ENCODE measurements at places on chromosomes 2 and 18. TPM values are rescaled to one million over a fixed set of nuclear protein-coding genes. Genes with fewer than 3 reads are reported as not detected.

Gene RESP18
- not detected for total RNA-seq

Gene CDH19
- total RNA-seq: 12.1 TPM

Gene ST6GAL2
- total RNA-seq: 0.12 TPM

Gene UGT1A10
- total RNA-seq: not detected

Gene C2orf69
- 7.5 TPM for total RNA-seq

DNA sequence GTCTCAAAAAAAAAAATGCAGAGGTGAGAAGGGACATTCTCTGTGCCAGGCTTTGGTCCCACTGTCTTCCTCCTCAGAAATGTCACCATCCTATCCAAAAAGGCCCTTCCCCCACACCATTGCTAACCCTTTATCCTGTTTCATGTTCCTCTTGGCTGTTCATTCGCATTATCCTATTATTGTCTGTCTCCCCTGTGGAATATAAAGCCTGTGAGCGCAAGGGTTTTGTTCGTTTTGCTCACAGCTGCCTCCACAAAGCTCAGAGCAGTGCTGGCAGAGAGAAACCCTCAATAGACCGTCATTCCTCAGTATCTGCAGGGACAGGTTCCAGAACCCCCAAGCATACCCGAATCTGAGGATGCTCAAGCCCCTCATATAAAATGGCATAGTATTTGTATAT is 91.8 kb downstream of the LOXHD1 start:
- DNase-seq: no peak

GRCh38 chr18:70074116-70074515 is 126.4 kb upstream of the CD226 start:
- DNase-seq: no peak

DNA sequence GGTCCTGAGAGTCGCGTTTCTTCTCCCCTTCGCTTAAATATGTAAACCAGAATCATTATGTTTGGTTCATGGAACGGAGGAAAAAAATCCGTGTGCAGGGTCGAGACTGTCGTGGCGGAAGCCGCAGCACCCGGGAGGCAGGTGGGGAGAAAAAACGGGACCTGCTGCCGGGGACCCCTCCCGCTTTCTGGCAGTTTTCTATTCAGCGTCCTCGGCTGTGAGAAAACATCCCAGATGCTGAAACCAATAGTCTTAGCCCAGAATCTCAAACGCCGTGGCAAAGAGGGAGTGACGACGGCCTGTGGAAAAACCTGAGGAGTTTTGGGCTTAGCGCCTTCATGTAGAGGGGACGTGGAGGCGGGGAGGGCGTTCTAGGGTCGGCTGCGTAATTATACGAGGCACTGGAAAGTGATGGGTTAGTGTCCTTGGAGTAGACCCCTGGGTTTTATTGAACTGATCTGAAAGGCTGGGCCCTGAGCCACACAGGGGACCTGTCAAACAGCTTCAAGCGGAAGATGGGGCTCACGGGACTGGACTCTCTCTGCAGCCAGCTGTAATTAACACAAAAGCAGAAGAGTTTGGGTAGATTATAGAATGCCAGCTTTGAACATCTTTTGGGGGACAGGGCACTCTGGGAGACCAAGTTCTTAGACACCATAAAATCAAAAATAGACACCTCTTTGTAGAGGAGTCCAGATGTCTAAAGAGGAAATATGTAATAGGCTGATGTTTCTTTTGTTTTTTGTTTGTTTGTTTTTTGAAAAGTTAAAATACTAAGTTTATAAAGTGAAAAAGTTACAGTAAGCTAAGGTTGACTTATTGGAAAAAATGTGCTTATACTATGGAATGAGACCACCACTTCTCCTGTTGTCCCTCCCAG is 834 bp upstream of the BUB1 start:
- peak; percentile 41 for DNase-seq

DNA sequence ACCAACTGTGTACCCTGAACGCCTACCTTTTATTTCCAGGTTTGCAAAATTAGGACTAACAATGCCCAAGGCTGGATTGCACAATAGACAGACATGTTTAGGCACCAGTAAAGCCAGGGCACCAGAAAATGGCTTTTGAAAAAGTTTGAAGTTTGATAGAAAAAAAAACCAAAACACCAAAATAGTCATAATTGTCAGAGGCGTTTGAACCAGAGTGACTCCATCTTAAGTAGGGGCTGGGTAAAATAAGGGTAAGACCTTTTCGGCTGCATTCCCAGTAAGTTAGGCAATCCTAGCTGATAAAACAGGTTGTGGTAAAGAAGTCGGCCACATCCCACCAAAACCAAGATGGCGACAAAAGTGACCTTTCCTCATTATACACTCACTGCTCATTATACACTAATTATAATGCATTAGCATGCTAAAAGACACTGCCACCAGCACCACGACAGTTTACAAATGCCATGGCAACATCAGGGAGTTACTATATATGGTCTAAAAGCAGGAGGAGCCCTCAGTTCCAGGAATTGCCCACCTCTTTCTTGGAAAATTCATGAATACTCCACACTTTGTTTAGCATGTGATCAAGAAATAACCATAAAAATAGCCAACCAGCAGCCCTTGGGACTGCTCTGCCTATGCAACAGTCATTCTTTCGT is 105.1 kb upstream of the MSH2 start:
- no peak for DNase-seq

Gene COLEC12
- 8.3 TPM for total RNA-seq

Gene CRYGC
- total RNA-seq: not detected

DNA sequence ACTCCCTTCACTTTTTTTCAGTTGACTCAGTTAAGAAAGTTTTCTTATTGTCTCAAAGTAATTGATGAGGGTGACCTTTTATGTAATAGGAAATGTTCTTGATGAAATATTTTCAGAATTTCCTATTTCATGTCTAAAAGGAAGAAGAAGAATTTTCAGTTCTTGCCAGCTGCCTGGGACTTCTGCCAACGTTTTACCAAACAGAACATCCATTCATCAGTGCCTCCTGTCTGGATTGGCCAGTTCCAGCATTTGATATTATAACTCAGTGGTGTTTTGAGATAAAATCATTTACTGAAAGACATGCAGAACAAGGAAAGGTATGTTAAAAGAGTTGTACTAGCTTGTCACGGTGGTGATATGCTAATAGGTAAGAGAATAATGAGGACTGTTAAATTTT is 104.7 kb upstream of the MYO3B start:
- DNase-seq: peak; percentile 36

- DNase-seq: peak; percentile 40
Measured at GRCh38 chr2:66495788-66496640, 61.1 kb downstream of the MEIS1 start.

DNA sequence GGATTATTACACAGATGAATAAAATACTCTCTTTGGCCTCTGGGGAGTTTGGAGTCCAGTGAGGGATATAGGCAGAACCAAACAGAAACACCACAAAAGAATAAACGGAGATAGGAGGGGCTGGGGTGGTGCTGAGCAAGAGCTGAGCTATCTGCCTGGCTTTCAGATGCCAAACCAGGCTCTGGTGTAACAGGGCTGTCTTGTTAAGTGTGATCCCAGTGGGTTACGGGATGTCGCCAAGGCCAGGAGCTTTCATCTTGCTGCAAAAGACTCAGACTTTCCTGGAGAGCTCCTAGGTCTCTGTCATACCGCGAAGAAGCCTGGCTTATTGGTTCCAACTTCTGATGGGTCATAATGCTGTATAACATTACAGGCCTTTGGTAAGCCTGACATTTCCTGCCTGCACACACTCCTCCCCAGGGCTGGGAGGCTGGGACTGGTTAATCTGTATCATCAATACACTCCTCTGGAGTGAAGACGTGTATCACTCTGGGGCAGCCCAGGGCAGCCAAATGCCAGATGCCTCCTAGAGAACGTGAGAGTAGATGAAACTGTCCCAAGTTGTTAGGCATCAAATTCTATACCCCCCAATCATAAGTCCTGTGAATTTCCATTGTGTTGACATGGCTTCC is 60.5 kb downstream of the STPG4 start:
- DNase-seq: no peak

GRCh38 chr2:215394102-215394805 is 41.6 kb downstream of the FN1 start:
- no peak for DNase-seq

DNA sequence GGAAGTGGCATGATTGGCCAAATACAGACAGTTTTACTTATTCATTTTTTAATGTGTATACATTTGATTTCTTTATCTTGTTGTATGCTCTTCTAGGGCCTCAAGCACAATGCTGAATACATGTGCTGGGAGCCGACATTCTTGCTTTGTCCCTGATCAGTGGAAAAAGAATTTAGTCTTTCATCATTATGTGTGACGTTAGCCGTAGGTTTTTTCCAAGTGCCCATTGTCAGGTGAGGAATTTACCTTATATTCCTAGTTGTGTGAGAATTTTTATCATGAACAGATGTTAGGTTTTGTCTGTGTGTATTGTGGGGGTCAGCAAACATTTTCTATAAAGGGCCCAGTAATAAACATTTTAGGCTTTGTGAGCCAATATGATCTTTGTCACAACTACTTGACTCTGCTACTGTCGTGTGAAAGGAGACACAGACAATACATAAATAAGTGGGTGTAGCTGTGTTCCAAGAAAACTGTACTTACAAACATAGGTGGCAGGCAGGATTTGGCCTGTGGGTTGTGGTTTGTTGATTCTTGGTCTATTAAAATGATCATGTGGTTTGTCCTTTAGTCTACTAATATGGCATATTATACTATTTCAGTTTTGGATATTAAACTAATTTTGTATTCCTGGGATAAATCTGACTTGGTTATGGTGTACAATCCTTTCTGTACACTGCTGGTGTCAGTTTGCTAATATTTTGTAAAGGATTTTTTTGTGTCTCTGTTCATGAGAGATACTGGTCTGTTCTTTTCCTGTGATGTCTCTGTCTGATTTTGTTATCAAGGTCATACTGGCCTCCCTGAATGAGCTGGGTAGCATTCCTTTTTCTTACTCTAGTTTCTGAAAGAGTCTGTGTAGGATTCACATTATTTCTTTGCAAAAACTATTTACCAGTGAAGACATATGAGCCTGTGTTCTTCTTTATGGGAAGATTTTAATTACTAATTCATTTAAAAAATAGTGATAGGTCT is 132.2 kb upstream of the SMAD7 start:
- no peak for DNase-seq

Gene MOGAT1
- 0.25 TPM for total RNA-seq

DNA sequence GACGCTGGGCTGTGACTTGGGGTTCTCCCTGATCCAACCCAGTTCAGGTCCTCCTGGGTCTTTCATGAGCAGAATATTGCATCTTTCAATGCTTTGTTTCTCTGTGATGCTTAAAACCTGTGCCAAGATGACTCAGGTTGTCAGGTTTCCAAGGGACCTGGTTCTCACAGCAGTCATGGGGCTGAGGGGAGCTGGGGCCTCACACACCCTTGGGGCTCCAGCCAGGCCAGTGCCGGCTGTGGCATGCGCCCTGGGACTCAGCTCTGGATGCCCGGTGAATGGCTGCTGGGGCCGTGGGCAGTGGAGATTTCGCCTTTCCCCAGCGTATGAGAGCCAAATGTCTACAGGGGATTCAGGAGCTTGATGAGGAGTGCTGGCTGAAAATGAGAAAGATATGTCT is 29.6 kb downstream of the EDAR start:
- no peak for DNase-seq

- no peak for DNase-seq
Measured at GRCh38 chr18:45761512-45762114, 37.6 kb downstream of the SLC14A1 start.

DNA sequence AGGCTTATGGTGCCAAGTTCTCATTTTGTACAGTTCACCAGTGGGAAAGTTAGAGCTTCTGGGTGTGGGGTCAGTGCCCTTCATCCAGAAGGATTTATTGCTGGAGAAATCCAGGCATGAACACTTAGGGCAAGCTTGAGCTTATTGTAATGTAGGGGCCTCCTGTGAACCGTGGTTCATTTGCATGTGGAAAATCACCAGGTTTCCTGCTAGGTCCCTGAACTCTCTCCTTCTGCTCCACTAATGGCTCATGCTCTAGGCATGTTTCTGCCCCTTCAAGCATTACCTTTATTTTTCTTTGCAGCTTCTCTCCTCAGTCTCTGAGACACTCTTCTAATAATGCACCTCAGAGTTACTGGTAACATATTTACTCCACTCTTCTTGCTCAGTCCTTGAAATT is 79.3 kb upstream of the FAM98A start:
- no peak for DNase-seq

DNA sequence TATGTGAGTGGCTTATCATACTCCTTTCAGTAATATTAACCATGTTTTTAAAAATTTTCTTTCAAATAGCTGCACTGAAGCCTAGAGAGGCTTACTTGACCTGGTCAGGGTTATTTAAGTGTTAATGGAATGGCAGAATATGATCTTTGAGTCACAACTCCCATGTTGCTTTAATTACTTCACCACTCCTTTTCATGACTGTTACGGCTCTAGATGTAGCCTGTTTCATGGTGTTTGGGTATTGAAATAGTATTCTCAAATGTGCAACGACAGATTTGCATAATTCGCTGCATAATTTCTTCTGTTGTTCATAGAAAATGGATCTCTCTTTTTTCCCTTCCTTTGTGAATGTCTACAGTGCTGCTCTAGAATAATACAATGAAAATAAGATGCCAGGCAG is 51.6 kb upstream of the PLA2R1 start:
- DNase-seq: no peak

DNA sequence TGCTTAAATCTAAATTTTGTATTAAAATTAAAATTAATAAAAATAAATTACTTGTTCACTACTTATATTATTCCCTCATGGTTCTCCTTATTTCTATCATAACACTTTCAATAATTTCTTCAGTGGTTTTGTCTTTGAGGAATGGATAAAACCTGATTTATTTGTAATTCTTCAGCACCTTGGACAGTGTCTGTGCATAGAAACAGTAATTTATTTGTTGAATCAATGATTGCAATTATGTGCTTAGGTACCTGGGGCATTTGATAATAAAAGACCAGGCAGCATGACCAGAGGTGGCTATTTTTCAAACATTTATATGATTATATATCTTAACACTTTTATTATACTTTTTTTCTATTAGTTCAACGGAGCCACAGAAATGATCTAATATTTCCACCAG is 1062.7 kb downstream of the DSC3 start:
- no peak for DNase-seq

- no peak for DNase-seq
Measured at GRCh38 chr2:100752628-100753333, 67.2 kb upstream of the NPAS2 start.

Gene RPRM
- not detected for total RNA-seq

DNA sequence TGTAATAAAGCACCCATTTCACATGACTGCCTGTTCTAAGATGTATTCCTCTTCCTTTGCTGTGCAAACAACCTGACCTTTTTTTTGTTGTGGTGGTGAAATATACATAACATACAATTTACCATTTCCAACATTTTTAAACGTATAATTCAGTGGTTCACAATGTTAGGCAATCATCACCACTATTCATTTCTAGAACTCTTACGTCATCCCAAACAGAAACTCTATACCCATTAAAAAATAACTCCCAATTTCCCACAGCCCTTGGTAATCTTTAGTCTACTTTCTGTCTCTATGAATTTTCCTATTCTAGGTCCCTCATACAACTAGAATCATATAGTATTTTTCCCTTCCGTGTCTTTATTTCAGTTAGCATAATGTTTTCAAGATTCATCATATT is 36.7 kb downstream of the RND3 start:
- DNase-seq: no peak

DNA sequence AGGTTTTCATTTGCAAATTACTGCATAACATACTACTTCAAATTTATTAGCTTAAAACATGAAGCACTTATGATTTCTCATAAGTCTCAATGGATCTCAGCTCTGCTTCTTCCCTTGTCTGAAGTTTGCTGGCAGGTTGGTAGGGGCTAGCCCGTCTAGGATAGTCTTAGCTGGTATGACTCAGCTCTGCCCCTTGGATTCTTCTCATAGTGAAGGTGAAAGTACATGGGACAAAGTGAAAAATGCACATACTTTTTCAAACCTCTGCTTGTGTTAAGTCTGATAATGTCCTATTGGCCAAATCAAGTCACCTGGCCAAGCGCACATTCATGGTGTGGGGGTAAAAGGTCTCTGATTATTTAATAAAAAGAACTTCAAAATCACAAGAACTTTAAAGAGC is 184.8 kb upstream of the VWC2L start:
- no peak for DNase-seq

Data from left ventricle myocardium superior (tissue), 1 donor.